ENCODE measurements at places on chromosomes 6 and 20. TPM values are rescaled to one million over a fixed set of nuclear protein-coding genes. Genes with fewer than 3 reads are reported as not detected.

- no peaks in the 10 kb centered on the region for H3K36me3 ChIP-seq
- H3K4me3 ChIP-seq: no peak overlapping the region
- DNase-seq: no peak
- H3K27me3 ChIP-seq: no peaks in the 10 kb centered on the region
- H3K27ac ChIP-seq: no peak overlapping the region
Observed at GRCh38 chr20:23123886-23124285, 37.8 kb upstream of the CD93 start.

DNA sequence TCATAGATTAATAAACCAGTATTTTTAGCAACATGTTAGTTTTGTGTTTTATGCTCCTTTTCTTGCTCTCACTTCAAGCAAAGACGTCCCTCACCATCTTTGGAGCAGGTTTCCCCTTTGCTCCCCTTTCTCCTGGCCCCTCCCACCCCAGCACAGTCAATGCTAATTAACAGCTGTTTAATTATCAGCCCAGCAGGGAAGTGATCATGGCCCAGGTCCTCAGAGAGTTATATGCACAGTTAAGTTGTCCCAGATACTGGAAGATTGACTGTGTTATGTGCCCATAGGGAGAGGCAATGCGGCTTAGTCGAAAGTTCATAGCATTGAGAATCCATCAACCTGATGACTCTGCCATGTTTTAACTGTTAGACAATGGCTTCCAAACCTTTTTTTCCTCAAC, 123.5 kb downstream of the PCSK2 start:
- no peak for DNase-seq
- no peak overlapping the region for H3K4me3 ChIP-seq
- no peaks in the 10 kb centered on the region for H3K27me3 ChIP-seq
- no peaks in the 10 kb centered on the region for H3K36me3 ChIP-seq
- no peaks in the 10 kb centered on the region for H3K4me1 ChIP-seq

- H3K27me3 ChIP-seq: no peaks in the 10 kb centered on the region
- H3K4me3 ChIP-seq: no peak overlapping the region
- no peak overlapping the region for H3K27ac ChIP-seq
- no peaks in the 10 kb centered on the region for H3K4me1 ChIP-seq
- no peaks in the 10 kb centered on the region for H3K36me3 ChIP-seq
Observed at GRCh38 chr6:108960601-108961000, 112.4 kb downstream of the ARMC2 start.

- no peaks in the 10 kb centered on the region for H3K36me3 ChIP-seq
- no peaks in the 10 kb centered on the region for H3K4me1 ChIP-seq
- H3K27me3 ChIP-seq: no peaks in the 10 kb centered on the region
- no peak for DNase-seq
Observed at GRCh38 chr6:1965596-1966224, 279.7 kb downstream of the GMDS start.

DNA sequence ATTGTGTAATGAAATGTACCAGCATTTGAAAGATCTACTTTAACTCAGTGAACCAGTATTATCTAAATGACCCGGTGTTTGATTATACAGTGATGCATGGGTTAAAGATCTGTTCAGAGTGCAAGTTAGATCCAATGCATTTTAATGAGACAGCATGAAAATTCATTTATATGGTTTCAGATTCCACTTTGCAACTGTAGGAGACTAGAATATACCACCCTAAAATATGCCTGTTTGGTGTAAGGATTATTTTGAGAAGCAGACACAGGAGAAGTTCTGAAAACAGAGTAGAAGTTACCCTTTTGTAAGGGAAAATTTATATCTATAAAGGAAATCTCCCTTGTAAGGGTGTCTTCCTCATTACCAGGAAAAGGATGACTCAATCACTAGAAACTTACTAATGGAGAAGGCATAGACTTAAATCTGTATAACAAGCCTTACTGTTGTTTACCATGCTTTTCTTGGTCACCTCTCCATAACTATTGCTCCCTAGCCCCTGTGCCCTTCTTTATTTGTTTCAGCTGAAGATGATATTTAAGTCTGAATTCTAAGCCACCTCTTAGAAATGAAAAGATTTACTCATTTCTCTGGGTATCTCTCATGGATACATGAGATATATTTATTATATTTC, 105.4 kb downstream of the NCOA3 start:
- no peak overlapping the region for H3K4me3 ChIP-seq
- no peaks in the 10 kb centered on the region for H3K36me3 ChIP-seq
- DNase-seq: no peak
- H3K27ac ChIP-seq: no peak overlapping the region

DNA sequence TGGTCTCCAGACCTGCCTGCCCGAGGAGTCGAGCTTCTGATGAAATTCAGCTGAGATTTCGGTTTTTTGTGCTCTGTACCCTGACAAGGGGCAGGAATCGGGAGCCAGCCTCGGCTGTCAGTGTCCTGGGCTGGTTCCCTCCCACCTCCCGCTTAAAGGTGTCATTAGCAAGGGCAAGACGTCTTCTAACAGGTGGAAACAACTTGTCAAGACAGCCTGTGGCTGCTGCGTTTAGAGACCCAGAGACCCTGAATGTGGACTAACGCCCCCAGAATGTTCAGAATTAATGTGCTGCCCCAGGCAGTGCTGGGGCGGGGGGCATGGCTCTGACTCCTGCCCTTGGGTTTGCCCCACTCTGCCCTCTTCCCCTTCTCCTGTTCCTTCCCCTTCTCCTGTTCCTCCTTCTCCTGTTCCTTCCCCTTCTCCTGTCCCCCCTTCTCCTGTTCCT, 69.7 kb downstream of the PHACTR3 start:
- no peak overlapping the region for H3K4me3 ChIP-seq
- H3K4me1 ChIP-seq: no peaks in the 10 kb centered on the region

GRCh38 chr20:50380697-50381040, 129.5 kb upstream of the PTPN1 start:
- H3K4me1 ChIP-seq: peaks cover 43% of the 10 kb centered on the region
- no peaks in the 10 kb centered on the region for H3K27me3 ChIP-seq
- H3K4me3 ChIP-seq: no peak overlapping the region
- no peak overlapping the region for H3K27ac ChIP-seq
- DNase-seq: no peak

- no peak overlapping the region for H3K27ac ChIP-seq
- no peak for DNase-seq
- no peaks in the 10 kb centered on the region for H3K36me3 ChIP-seq
- H3K4me3 ChIP-seq: no peak overlapping the region
- peaks cover 13% of the 10 kb centered on the region for H3K4me1 ChIP-seq
Observed at GRCh38 chr6:44855562-44856411, 468.3 kb downstream of the CDC5L start.

GRCh38 chr20:46463852-46464251, 49.5 kb downstream of the ZNF334 start:
- no peak for DNase-seq
- no peaks in the 10 kb centered on the region for H3K4me1 ChIP-seq
- no peak overlapping the region for H3K27ac ChIP-seq
- H3K36me3 ChIP-seq: no peaks in the 10 kb centered on the region

DNA sequence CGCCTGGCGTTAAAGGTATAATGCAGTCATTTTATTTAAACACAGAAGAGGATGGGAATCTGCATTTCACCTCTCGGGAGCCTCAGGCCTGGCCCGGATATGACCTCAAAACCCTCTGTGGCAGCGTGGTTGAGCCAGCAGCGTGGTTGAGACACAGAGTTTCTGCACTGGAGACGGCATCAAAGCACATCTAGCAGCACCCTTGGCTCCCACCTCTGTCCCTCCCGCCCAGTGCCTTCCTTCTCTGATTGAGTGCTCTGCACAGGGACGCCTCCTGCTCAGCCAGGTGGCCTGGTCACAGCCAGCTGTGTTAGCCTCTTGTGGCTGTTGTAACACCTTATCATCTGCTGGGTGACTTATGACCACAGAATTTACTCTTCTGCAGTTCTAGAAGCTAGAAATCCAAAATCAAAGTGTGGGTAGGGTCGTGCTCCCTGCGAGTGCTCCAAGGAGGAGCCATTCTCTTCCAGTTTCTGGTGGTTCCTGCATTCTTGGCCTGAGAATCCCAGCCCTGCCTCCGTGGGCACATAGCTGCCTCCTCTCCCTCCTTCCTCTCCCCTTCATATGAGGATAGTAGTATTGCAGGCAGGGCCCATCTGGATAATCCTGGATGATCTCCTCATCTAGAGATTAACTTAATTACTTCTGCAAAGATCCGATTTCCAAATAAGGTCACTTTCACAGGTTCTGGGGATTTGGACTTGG, 156.7 kb downstream of the SYCP2 start:
- H3K27ac ChIP-seq: no peak overlapping the region
- no peaks in the 10 kb centered on the region for H3K27me3 ChIP-seq
- no peaks in the 10 kb centered on the region for H3K4me1 ChIP-seq

- no peak overlapping the region for H3K27ac ChIP-seq
- H3K36me3 ChIP-seq: no peaks in the 10 kb centered on the region
- no peaks in the 10 kb centered on the region for H3K4me1 ChIP-seq
- no peak for DNase-seq
- no peaks in the 10 kb centered on the region for H3K27me3 ChIP-seq
Observed at GRCh38 chr6:42345696-42346416, 105.9 kb downstream of the TRERF1 start.

DNA sequence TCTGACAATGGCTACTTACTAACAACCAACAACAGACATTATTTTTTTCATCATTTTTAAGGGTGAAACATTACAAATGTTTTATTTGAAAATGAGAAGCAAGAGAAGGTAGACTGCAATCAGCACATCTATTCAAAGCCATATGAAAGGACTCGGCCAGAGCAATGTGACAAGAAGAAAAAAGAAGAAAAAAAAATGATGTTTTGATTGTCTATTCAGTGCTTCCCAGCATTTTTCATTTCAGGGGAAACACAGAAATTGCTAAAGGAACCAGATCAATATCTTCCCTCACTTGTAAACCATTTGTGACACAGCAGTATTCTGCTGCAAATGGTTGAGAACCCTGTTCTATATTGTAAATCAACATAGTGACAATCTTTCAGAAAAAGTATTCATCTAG, 270.7 kb downstream of the EYS start:
- DNase-seq: no peak
- H3K4me3 ChIP-seq: no peak overlapping the region
- H3K27ac ChIP-seq: no peak overlapping the region
- H3K4me1 ChIP-seq: no peaks in the 10 kb centered on the region
- H3K36me3 ChIP-seq: no peaks in the 10 kb centered on the region

DNA sequence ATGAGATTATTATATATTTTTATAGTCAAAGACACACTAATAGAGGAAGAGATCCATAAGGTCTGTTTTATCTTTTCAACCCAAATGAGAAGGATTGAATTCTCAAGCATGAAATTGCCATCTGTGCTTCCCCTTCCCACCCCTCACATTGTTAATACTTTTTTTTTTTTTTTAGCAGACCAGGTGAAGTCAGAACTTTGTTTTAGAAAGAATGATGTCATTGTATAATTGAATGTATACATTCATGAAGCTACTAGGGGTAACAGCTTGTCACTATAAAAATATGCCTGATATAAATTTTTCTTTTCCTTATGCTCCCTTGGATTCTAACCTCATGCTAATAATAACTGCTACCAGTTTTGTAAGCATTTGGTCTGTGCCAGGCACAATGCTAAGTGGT, 88.9 kb downstream of the TFAP2B start:
- no peak for DNase-seq
- H3K36me3 ChIP-seq: no peaks in the 10 kb centered on the region
- H3K4me3 ChIP-seq: no peak overlapping the region

GRCh38 chr6:52426667-52427066, 6.5 kb downstream of the EFHC1 start:
- H3K36me3 ChIP-seq: no peaks in the 10 kb centered on the region
- H3K4me1 ChIP-seq: no peaks in the 10 kb centered on the region
- H3K27ac ChIP-seq: no peak overlapping the region

GRCh38 chr6:139600343-139600742, 225.9 kb upstream of the CITED2 start:
- no peak overlapping the region for H3K27ac ChIP-seq
- H3K27me3 ChIP-seq: no peaks in the 10 kb centered on the region
- no peaks in the 10 kb centered on the region for H3K36me3 ChIP-seq
- no peak for DNase-seq
- H3K4me3 ChIP-seq: no peak overlapping the region
- peaks cover 19% of the 10 kb centered on the region for H3K4me1 ChIP-seq

GRCh38 chr20:43537921-43538877, 20.6 kb upstream of the SGK2 start:
- peak; percentile 63 for DNase-seq
- H3K4me3 ChIP-seq: no peak overlapping the region
- H3K27ac ChIP-seq: no peak overlapping the region
- H3K36me3 ChIP-seq: no peaks in the 10 kb centered on the region
- no peaks in the 10 kb centered on the region for H3K27me3 ChIP-seq

- peaks cover 9% of the 10 kb centered on the region for H3K4me1 ChIP-seq
- no peak for DNase-seq
Observed at GRCh38 chr6:145544514-145544913, 190.8 kb downstream of the EPM2A start.

DNA sequence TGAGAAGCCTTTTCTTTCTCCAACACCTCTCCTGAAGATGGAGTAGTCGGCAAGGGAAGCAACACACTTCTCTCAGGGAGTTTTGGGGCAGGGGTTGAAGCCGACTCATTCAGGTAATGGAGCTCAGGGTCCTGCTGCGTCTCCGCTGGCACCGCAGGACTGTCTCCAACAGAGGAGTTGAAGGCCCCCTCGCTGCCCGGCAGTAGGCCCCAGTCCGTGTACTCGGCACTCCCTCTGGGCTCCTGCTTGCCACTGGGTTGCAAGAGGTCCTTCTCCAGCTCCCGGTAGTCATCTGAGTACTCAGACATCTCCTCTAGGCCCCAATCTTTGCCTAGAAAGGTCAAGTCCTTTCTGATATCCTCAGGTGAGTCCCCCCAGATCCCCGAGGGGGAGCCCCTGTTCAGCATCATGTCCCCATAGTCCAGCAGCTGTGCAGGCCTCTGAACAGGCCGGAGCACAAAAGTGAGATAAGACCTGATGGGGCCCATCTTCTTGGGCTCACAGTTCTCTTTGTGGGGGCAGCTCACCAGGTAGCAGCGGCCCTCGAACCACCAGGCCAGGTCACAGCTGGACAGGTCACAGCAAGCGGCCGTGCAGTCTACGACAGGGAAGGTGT, 50.0 kb downstream of the KIAA0319 start:
- H3K4me3 ChIP-seq: no peak overlapping the region
- DNase-seq: no peak
- H3K27me3 ChIP-seq: no peaks in the 10 kb centered on the region
- no peak overlapping the region for H3K27ac ChIP-seq
- no peaks in the 10 kb centered on the region for H3K36me3 ChIP-seq
- no peaks in the 10 kb centered on the region for H3K4me1 ChIP-seq

GRCh38 chr6:24402697-24403500, at the start of gene MRS2:
Gene MRS2 (plus strand): TSS chr6:24402936. CDS start chr6:24403047, 111 bp downstream.
- peaks cover 11% of the 10 kb centered on the region for H3K36me3 ChIP-seq
- peak within 1 kb of the TSS; percentile 89 for H3K4me3 ChIP-seq
- H3K4me1 ChIP-seq: peaks cover 18% of the 10 kb centered on the region
- DNase-seq: peak; percentile 84

GGTLC1 gene
- not detected for polyA plus RNA-seq

HEY2 gene
- 2.1 TPM for polyA plus RNA-seq

SLC44A4 gene
- 7.7 TPM for polyA plus RNA-seq

OR11A1 gene
- polyA plus RNA-seq: not detected

All from adrenal gland (tissue), 19 donors.